Retinal pigment epithelial cell (primary cell): ENCODE measurements at places on chromosomes 12 and 14.

- DNase-seq = no peak
These were observed 393.8 kb downstream of the NPAS3 start for GRCh38 chr14:33332497-33332896.

- DNase-seq = no peak
These were observed 204.6 kb upstream of the FLRT2 start for GRCh38 chr14:85325134-85326017.

GRCh38 chr12:106582641-106583230, at the start of gene RFX4:
RFX4 (plus strand) TSS chr12:106583004; CDS start chr12:106583321, 317 bp downstream.
- no peak for DNase-seq

DNA sequence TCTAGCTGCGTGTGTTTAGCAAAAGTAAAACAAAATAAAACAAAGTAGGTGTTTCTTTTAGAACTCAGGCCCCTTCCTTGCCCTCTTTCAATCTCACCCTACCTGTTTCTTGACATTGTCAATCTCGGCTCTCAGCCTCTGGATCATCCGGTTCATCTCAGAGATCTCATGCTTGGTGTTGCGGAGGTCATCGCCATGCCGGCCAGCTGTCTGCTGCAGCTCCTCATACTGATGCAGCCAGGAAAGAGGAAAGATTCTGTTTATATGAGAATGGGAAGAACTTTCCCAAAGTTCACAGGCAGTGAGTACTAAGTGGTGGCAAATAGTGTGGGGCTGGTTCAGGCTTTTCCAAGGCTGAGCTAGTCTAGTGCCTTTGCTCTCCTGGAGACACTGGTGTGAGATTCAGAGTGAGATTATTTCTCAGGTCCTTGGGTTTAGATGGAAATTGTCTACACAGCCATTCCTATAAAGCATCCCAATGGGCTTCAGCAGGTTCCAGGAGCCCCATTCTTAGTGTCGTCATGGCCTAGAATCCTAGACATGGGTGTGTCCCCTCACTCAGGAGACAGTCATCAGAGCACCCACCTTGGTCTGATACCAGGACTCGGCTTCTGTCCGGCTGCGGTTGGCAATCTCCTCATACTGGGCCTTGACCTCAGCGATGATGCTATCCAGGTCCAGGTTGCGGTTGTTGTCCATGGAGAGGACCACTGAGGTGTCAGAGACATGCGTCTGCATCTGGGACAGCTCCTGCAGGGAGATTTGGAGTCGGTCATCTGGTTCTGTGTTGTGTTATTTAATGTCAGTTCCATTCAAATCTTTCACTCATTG, 3.0 kb downstream of the KRT5 start:
- DNase-seq = no peak

DNA sequence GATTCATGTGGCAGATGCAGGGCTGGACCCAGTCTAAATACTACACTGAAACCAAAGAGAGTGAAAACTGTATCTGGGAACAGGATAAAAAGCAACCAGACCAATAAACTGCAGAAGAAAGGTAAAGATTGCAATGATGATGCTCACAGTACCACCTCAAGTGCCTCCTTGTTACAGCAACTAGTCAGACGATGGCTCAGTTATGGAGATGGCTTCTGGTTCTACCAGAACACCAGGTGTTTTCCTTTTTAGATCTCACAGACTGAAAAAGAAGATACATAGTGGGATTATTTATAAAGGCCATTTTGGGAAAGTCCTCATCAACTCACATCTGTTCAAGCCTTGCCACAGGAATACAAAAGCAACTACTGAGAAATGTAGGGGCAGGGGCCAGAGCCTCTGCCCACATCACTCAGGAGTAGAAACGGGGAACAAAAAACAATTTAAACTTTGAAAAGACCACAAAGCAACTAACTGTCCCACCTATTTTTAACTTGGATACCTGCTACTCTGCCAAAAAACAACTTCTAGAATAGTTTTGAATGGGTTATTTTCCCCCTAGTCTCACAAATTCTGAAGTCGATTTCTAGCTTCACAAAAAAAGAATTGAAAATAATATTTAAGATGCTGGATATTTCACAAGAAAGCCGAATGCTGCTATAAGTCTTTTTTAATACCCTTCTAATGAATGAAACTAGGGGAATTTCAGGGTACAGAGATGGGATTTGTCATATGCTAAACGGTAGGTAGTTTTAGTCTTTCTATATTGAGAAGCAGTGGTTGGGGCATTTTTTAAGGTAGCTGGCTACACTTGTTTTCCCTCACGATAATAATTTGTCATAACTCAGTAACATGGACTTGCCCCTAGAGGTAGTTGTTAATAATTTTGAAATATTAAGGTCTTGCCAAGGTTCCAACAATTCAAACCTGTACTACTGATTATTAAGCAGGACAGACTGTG, 197.2 kb upstream of the TMPO start:
- DNase-seq = no peak

- DNase-seq = no peak
These were observed 426.0 kb downstream of the GALC start for GRCh38 chr14:87566991-87567390.

GRCh38 chr14:63492391-63492790, 50.8 kb downstream of the PPP2R5E start:
- peak; percentile 55 for DNase-seq

DNA sequence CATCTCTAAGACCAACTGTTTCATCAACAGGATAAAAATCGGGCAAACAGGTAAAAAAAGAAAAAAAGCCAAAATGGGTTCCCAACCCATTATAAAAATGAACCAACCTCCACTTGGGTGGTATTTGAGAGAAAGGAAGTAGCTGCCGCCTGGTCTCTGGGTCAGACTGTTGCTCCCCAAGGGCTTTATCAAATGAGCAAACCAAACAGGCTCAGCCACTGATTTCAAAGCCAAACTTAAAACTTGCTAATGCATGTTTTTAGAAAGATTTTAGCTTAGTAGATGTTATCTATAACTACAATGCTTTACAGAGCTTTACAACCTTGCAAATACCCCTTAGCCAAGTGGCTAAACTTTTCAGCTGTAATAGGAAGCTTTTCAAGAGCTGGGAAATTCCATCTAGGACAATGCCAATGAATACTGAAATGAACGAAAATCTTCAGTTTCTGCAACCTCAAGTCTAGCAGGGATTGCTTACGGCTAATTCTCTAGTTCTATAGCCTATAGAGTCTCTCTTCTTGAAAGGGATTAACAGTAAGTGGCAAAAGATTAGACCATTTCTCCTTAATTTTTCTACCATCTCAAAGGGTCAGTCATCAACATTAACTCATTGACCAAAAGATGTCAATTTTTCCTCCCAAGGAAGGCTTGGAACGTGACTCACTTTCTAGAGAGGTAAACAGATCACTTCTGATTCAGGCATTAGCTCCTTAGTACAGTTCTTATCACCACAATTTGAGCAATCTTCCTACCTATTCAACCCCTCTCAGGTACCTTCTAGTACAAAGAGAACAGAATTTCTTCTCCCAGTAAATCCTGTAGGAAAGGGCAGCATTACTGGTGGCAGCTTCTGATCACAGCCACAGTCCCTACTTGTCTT, 4.2 kb downstream of the PPM1H start:
- DNase-seq = no peak

DNA sequence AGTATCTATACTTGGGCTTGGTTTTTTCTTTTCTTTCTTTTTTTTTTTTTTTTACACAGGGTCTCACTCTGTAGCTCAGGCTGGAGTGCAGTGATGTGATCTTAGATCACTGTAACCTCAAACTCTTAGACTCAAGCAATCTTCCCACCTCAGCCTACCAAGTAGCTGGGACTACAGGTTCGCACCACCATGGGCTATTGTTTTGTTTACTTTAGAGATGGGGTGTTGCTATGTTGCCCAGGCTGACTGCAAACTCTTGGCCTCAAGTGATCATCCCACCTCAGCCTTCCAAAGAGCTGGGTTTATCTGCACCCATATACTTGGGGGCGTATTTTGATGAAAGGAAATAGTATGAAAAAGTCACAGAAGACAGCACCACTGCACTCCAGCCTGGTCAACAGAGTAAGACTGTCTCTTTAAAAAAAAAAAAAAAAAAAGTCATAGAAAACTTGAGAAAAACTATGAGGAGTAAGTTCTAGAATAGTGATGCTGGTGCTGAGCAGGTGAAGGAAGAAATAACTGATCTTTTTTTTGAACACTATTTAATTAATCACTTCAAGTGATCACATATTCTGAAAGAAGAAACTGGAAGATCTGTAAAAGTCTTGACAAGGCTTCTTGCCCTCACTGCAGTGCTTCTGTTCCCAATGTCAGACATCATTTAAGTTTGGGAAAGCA, 53.8 kb upstream of the NPFF start:
- no peak for DNase-seq

DNA sequence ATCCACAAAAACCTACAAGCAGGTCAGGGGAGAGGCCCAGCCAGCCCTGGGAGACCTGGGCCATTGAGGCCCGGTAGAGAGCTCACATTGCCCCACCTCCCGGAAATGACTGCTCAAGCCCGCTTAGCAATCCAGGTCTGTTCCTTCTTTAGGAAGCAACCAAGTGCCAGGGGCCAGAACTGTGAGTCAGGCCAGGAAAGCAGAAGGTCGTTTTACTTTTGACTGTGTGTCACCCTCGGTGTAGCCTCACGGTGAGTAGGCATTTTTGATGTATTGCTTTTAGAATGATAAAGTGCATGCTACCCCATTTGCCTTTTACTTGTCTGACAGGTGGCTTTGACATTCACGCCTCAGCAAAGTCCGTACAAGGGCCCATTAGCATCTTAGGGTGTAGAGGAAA, 25.4 kb upstream of the PWP1 start:
- DNase-seq = no peak

- DNase-seq = no peak
These were observed 236.0 kb downstream of the ALX1 start for GRCh38 chr12:85516039-85516438.

- no peak for DNase-seq
These were observed 41.1 kb downstream of the BMP4 start for GRCh38 chr14:53915364-53916014.

- peak; percentile 62 for DNase-seq
These were observed 179.2 kb upstream of the PDE3A start for GRCh38 chr12:20188930-20189653.

DNA sequence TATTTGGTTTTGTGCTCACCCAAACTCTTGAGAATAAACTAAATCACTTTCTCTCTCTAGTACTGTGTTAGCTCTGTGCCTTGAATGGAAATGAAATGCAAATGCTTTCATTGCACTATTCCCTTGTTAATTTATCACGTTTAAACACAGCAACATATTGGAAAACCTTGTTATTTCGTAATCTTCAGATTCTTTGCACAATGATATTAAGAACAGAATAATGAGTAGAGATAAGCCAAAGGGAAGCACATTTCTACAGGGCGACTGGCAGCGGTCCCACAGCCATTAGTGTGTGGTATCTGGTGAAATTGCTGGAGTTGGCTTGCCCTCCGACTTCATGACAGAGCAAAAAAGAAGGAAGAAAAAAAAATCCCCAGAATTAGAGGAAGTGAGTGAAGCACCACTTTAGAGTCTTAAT, 166.1 kb upstream of the E2F7 start:
- DNase-seq = peak; percentile 79

DNA sequence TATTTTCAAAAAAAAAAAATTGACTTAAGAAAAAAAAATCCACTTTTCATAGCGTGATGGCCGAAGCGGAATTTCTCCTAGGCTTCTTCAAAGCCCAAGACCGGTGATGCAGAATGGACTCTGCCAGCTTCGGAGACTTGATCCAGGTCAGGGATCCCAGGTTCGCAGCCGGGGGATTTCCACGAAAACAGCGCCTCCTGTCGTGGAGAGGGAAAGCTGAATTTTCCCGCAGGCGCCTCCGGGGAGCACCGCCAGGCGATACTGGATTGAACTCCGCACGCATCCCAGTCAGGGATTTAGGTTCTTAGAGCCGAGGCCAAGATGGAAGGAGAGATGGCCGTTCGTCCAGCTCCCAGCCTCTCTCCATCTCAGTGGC, 2.1 kb downstream of the TTC6 start:
- DNase-seq = no peak

DNA sequence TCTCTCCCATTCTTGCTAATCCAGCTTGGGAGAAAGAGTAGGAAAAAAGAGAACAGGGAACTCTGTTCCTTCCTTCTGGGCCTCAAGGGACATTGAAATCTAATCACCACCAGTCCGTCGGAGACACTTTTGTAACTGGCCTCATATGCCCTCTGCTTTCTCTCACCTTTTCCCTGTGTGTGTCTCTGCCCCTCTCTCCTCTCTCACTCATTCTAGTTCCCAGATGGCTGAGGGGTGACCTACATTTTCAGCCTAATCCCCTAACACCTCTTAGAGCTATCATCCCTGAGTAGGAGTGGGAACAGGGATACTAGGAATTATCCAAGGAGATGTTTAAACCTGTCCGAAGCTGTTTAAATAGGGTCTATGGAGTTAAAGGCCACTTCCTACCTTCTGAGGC, 8.9 kb upstream of the PCK2 start:
- no peak for DNase-seq

GRCh38 chr12:3280967-3281366, 203.8 kb downstream of the TSPAN9 start:
- no peak for DNase-seq

DNA sequence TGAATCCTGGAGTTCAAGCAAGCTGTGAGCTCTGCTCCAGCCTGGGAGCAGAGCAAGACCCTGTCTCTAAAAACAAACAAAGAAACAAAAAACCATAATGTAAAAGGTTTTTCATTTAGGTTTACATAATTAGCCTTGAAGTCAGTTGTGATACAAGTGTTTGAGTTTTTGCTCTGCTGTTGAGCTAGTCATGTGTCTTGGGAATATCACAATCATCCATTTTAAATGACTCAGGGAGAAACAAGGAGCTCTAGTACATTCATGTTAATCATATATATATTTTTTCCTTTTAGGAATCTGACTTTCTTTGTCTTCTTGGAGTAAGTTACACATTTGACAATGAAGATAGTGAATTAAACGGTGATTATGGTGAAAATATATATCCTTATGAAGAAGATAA, 12.9 kb downstream of the MIA2 start:
- no peak for DNase-seq

- peak; percentile 41 for DNase-seq
These were observed 108.8 kb upstream of the ATF7IP start for GRCh38 chr12:14256555-14257169.

DNA sequence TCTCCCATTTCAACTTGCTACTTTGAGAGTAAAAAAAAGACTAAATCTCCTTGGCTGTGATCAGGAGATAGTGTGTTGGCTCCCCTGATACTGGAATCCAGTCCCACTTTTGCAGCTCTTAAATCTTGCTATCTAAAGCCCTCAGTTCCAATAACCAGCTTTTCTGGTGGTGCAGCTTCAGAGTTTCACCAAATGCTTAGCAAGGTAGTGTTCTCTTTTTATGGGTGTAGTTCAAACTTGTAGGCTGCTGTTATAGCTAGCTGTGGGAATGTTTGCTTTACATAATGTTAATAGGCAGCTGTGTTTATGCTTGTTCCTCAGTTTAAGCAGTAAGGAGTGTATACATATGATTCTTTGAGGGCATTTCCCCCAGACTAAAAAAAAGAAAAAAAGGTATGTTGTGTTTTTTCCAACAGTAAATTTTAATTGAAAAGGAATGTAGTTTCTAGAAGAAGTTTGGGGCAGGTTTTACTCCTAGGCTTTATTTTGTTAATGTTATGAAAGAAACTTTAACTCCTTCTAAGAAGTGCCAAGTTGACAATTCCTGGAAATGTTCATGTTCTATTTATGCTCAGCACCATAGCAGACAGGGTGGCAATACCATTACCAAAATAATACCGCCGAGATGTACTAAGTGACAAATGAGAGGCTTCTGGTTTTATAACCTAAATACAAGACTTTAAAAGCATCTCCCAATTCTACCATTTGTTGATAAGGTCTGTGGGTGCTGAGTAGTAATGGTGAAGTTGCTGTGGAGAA, 12.1 kb downstream of the CRADD start:
- DNase-seq = no peak
